ENCODE measurements at places on chromosomes 6 and 20.

DNA sequence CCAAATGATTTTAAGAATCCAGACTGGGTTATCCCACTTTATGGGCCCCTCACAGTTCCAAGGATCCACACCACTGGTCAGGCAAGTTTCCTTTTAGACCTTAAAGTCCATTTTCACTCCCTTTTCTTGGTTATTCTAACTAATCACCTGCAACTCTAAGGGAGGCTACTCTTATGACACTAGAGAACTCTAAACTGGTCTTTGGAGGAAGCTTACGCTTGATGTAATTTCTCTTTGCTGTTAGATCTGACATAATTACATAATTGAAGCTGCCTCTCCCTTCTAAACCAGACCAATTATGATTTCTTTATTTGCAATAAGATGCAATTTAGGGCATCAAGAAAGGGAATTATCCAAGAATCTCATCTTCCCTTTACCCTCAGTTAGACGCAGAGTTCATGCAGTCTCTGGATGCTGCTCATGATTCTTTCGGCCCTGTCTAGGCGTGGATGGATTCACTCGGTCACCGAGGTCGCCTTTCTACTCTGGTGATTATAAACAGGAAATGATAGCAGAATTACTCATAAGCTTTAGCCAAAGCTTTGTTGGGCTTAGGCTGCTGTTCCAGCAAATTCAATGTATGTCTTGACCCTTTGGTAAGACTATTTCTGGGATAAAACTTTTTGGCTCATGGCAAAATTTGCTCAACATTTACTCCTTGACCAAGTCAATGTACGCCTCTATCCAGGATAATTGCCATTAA lies 166.4 kb upstream of the PRND start:
- no peak for DNase-seq

- no peak for DNase-seq
These were observed 236.3 kb upstream of the ZNF217 start for GRCh38 chr20:53829724-53830521.

DNA sequence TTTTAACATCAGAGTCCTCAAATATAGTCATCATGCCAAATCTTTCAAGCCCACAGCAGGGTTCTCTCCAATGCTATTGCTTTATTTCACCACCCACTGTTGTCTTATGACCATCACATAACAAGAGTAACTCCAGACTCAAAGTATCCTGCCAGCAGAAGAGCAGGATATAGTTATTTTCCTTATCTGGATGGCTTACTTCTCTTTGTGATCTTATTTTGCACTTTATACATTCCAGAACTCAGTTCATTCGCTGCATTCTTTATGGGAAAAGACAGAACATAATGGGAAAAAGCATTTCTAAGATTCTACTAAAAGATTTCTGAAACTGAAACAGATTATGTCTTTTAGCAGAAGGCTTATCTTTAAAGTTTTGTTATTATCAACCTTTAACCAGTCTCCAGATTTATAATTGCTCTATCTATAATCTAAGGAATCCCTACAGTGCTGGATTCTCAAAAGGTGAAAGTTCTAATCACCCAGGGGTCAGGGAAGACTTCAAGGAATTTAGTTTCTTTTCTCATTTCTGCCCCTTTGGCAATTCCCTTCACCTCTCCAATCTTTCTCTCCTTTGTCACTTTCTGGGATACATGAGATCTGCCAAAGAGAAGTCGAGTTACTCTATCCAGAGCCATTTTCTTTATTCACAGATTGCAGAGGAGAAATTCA lies 190.4 kb downstream of the TPBG start:
- DNase-seq: no peak

DNA sequence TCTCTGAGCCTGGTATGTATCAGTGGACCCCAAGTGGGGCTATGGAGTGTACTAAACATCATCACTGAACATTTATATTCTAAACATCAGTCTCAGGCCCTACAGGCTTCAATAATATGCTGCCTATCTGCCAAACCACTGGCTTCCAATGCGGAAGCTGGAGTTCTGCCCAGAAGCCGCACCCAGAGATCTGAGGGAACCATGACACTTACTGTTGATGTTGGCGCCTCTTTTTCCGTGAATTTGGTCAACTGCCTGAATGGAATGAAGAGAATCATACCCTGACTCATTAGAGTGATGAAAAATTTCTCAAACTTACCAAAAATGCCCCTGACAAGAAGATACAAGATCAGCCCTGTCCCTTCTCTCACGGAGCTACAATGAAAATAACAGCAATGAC lies 66.2 kb downstream of the SLC22A23 start:
- DNase-seq: no peak

GRCh38 chr20:60214901-60215815 lies 256.9 kb downstream of the CDH26 start:
- no peak for DNase-seq

GRCh38 chr6:140576004-140576555 lies 1201.6 kb upstream of the CITED2 start:
- no peak for DNase-seq

DNA sequence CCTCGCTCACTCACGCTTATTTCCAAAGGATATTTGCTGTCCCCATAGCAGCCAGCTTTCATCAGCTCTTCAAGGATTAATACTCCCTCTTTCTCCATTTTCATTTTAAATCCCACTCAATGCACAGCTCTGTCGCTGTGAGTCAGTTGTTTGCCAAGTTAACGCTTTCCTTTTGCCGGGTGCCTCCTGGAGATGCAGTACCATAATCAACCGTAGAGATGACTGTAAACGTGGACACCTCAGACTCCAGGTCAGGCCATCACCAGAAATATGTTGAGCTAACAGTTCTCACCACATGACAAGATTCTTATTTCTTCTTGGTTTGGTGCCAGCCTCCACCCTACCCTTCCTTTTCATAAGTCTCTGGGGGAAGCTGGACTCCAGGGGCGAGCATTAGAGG lies 66.6 kb upstream of the TAB2 start:
- no peak for DNase-seq

DNA sequence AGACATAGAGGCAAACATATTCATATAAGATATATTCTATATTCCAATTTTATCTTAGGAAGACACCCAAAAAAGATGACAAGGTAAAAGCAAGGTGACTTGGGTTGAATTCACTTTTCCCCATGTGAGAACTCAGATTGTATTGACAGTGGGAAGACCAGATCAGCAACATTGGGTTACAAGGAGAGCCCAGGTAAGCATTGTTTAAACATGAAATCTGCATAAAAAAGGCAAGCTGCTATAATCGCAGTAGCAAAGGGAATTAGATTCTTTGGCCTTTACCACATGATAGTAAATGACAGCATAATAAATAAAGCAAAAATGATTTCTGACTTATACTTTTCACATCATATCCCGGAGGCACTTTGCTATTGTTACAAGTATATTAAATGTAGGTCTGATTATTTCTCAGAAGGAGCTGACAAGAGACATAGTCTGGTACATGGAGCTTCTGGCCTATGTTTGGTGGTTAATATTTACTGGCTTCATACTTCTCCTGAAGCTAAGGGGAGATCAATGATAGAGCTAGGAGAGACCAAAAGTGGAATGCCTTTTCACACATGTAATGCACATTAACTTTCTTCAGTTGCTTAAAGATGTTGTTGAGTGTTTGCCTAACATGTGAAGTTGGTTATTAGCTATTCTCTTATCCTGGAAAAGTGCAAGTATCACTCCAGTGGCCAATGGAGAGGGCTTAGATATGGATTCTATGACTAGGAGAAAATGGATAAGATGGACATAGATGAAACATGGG lies 53.1 kb upstream of the EEF1E1 start:
- DNase-seq: no peak

- no peak for DNase-seq
These were observed 7.9 kb downstream of the RMND1 start for GRCh38 chr6:151443911-151444621.

- DNase-seq: no peak
These were observed 6.8 kb upstream of the HEY2 start for GRCh38 chr6:125742464-125743120.

DNA sequence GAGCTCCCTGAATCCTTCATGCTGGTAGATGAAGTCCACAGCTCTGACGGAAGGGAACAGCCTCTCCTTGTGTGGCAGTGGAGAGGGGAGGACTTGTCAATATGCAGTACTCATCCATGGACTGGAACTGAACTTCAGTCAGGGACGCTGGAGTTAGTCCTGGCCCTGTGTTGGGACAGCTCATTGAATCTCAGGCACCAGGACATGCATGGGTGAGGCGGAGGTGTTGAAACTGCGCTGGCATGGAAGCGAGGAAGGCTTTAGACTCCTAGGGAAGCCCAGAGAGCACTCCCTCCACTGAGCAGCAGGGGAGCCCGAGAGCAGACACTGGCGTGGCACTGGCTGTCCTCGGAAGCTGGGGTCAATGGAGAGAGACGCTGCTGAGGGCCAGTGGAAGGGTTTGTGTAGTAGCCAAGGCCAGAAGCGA lies 161.3 kb upstream of the GGTLC1 start:
- DNase-seq: no peak

DNA sequence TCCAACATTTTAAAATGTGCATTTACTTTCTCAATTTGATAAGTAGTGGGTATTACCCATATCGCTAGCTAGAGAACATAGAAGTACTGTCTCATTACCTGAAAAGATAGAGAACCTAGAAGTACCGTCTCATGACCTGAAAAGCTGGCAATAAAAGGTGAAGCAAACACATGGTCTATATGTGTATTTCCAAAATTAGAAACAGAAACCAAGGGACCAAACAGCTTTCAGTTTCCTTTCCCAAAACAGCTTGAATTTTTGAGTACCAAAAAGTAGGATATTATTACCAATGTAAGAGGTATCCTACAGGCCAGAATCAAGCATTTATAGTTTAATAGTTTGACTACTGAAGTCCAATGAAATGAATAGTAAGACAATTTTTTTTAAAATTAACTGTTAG lies 77.2 kb downstream of the KIF13A start:
- no peak for DNase-seq

Data from stimulated activated CD8-positive, alpha-beta memory T cell treated with anti-CD3 and anti-CD28 coated beads, Interleukin-15, amount 100 ng/mL, for 4 hours (primary cell).